NCI-H187 treated with DMSO at 0.1 percent for 48 hours (cell line): ENCODE measurements at places on chromosomes 11 and 22.

GRCh38 chr22:45246060-45246985 is 5.6 kb upstream of the KIAA0930 start:
- DNase-seq = no peak

GRCh38 chr22:37039466-37039865 is 12.1 kb upstream of the KCTD17 start:
- DNase-seq = no peak

DNA sequence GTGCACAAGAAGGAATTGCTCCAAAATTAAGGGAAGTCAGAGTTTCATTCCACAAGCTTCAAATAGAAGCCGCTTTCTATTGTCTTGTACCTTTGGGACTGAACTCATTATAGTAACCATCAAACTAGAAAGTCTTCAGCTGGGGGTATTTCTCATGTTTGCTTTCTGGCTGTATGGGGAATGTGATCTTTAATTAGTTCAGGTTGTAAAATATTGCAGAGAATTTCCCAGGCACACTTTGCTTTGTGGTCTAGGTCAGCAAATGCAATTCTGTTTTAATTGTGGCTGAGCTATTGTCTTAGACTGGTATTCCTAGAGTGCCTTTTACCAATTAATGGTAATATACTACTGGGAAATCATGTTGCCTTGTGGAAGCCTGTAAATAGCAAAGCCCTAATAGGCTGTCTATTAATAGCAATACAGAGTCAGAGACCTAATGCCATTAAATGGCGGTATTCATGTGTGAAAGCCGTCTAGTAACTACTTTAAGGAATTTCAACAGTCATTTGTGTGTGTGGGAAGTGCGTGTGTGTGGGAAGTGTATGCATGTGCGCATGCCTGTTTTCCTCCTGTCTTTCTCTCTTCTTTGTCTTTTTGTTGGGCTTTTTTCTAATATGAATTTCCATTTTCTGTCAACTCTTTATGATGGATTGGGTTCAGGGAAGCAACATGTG is 276.6 kb downstream of the FAT3 start:
- no peak for DNase-seq

- no peak for DNase-seq
Observed at GRCh38 chr11:64247729-64248531, 1.2 kb upstream of the PPP1R14B start.

- no peak for DNase-seq
Observed at GRCh38 chr11:116636341-116636929, 136.4 kb downstream of the BUD13 start.

GRCh38 chr11:19508165-19508564 is 204.5 kb upstream of the NAV2 start:
- DNase-seq = no peak

DNA sequence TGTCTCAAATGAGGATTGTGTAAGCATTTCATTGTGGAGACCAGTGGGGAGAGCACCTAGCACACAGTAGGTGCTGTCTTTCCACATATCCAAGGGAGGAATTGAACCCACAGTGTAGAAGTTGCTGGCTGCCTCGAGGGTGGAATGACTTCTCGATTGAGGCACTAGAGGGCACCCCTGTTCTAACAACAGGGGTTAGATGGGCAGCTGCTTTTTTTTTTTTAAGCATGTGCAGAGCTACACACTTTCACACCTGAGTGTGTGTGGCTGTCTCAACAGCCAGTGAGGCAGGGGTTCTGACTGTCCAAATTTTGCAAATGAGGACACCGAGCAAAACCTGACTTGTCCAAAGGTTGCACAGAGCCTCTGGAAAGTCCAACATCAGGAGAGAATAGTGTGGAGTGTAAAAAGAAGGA is 118.2 kb upstream of the CRYBB3 start:
- DNase-seq = no peak
